ENCODE measurements at places on chromosomes 2 and 18.

- no peak for DNase-seq
Observed at GRCh38 chr2:219278655-219279150, 463 bp upstream of the DNAJB2 start.

DNA sequence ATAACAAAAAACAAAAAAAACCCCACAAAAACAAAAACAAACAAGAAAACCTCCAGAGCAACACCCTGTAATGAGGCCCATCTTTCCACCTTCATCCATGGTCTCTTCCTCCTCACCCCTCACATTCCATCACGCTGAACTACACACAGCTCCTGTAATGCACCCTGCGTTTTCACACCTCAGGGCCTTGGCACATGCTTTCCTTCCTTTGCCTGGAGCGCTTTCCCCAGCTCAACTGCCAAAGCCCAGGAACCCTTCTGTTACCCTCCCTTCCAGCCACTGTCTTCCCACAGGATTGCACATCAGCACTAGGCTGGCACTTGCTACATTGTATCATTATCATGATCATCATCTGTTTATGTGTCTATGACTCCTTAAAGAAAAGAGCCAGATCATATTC, 29.4 kb downstream of the TMEM247 start:
- DNase-seq: no peak

- no peak for DNase-seq
Observed at GRCh38 chr18:3875961-3876360, 426.0 kb downstream of the TGIF1 start.

- no peak for DNase-seq
Observed at GRCh38 chr18:30280861-30281470, 761.6 kb downstream of the DSC3 start.

- no peak for DNase-seq
Observed at GRCh38 chr2:143357966-143358365, 228.7 kb downstream of the ARHGAP15 start.

DNA sequence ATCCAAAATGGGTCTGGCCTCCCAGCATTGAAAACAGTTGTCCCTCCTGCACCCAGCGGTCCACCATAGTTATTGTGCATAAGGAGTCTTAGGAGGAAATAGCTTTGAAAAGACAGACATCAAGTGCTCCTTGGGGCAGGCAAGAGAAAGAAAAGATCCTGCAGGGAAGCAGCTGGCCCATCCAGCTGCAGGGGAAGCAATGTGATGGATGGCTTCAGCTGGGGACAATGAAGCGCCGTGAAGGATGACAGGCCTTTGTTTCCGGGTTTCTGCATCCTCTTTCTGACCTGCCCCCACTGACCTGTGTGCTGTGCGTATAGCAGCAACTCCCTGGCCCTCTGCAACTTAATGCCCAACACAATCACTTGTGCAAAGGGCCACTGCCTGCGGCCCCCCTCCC, 142.9 kb upstream of the NCKAP5 start:
- DNase-seq: no peak

DNA sequence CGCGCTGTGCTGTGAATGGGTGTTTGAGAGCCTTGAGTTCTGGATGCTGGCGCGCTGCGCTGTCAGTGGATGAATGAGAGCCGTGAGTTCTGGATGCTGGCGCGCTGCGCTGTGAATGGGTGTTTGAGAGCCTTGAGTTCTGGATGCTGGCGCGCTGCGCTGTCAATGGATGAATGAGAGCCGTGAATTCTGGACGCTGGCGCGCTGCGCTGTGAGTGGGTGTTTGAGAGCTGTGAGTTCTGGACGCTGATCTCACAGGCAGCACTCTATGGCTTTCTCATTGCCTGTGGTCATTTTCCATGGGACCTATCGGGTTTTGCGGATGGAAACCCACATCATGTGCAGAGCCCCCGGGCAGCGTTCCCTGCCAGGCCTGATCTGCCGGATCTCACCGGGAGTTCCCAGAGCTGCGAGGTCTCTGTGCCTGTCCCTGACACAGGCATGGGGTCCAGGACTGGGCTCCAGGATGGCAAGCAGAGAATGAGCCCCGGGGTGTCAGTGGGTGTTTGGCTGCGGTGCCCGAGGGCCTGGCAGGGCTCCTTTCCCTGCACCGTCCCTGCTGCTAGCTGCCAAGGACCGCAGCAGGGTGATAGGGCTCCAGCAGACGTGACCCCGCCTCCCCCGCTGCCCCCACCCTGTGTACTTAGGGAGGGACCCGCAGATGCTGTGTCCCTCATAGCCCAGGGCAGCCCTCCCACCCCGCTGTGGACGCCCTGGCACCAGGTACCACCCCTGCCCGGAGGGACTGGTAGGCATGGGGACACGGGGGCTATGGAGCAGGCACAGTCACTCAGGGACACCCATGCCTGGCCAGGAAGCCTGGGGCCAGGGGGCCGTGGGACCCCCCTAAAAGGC, 9.7 kb downstream of the PDCD1 start:
- peak; percentile 57 for DNase-seq

GRCh38 chr2:165164201-165164600, 39.6 kb downstream of the SCN3A start:
- no peak for DNase-seq

- no peak for DNase-seq
Observed at GRCh38 chr2:123993728-123994323, 31.3 kb upstream of the CNTNAP5 start.

GRCh38 chr2:215621381-215621780, 185.5 kb upstream of the FN1 start:
- DNase-seq: no peak

DNA sequence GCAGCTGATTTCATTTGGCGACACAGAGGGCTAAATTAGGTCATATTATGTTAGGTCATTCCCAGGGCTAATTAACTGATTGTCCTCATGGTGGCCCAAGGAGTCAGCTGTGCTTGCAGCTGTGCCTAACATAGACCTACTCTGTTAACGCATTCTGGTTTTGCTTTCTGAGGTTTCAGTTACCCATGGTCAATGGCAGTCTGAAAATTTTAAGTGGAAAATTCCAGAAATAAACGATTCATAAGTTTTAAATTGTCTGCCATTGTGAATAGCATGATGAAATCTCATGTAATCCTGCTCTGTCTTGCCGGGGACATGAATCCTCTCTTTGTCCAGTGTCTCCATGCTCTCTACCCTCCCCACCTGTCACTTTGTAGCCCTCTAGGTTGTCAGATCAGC, 168.7 kb downstream of the KCNS3 start:
- no peak for DNase-seq

GRCh38 chr18:10420561-10421352, 33.7 kb upstream of the APCDD1 start:
- no peak for DNase-seq

DNA sequence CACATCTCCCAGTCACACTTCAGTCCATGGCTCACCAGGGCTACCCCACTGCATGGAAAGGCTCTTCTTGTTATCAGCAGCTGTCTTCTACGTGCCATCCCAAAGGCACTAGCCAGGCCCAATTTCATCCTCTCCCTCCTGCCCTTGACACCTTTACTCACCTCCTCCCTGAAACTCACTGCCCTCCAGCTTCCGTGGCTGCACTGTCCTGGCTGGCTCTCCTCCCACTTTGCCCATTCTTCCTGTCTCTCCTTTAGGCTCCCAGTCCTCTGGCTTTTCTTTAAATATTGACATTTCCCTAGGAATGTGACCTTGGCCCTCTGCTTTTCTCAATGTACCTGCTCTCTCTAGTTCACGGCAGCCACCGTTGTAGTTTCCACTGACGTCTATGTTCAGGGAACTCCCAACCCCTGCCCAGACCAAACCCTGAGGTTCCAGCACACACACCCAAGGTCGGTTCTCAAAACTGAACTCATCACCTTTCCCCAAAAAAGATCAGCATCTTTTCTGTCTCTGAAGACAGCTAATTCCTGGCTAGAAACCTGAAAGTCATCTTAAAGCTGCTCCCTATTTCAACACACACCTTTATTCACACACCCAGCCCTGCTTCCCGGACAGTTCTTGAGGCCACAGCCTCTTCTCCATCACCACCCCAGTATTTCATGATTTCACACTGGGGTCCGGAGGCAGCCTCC, 36.7 kb downstream of the WDFY1 start:
- no peak for DNase-seq

- DNase-seq: no peak
Observed at GRCh38 chr2:224645722-224646121, 60.6 kb upstream of the CUL3 start.

DNA sequence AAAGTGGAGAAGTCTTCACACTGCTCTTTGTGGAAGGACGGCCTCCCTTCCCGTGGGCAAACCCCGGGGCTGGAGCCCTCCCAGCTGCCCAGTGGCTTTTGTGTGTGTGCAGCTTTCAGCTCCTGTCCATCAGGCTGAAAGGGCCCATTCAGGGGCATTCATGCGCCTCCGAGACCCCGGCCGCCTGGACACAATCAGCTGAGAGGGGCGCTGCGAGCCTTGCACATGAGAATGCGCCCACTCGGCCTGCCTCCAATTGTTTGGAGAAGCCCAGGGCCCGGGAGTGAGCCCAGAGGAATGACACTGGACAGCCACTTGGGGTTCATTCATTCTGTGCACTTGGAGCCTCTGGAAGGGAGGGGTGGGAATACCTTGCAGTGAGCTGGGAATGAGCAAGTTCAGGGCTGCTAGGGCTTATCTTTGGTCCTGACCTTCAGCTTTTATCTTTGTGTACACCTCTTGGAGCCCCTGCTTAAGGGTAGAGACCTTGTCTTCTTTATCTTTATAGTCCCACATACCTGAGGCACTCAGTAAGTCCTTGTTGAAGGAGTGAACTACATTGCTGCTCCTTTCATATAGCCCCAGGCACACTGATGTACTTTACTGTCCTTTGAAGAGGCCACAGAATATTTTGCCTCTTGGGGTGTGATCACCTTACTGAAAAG, 56.5 kb downstream of the TCF7L1 start:
- DNase-seq: no peak

DNA sequence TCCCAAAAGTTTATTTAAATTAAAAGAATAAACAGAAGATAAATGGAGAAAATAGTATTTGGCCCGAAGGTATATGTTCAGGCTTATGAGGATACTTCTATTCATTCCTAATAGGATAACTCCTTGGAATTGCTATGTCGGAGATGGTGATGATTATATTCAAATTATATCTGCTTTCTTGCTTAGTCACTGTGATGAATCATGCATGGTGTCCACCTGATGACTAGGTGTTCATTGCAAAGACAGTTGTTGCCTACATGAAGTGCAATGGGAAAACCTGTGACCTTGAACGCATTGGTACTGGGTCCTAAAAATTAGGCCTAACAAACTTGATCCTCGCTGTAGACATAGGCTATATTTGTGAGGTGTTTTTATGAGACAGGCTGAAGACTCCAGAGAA, 617.3 kb upstream of the ZEB2 start:
- DNase-seq: no peak

DNA sequence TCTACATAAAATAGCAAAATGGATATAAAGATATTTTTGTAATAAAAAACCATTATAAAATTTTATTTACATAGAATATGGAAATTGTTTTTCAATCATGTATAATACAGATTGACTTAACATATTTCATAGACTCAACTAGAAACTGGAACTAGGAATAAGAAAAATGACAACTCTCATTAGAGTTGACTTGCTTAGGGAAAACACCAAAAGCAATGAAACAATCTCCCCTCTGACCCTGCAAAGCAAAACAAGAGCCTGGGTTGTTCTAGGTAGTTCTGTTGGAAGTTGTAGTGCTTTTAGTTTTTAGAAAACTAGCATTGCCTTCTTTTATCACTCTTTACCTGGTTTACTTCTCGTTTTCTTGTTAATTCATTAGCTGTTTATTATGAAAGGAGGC, 32.2 kb upstream of the MTIF2 start:
- DNase-seq: no peak

Measured in activated CD8-positive, alpha-beta memory T cell treated with anti-CD3 and anti-CD28 coated beads for 24 hours (primary cell).